ENCODE measurements at places on chromosomes 7 and 10. TPM values are rescaled to one million over a fixed set of nuclear protein-coding genes. Genes with fewer than 3 reads are reported as not detected.

DNA sequence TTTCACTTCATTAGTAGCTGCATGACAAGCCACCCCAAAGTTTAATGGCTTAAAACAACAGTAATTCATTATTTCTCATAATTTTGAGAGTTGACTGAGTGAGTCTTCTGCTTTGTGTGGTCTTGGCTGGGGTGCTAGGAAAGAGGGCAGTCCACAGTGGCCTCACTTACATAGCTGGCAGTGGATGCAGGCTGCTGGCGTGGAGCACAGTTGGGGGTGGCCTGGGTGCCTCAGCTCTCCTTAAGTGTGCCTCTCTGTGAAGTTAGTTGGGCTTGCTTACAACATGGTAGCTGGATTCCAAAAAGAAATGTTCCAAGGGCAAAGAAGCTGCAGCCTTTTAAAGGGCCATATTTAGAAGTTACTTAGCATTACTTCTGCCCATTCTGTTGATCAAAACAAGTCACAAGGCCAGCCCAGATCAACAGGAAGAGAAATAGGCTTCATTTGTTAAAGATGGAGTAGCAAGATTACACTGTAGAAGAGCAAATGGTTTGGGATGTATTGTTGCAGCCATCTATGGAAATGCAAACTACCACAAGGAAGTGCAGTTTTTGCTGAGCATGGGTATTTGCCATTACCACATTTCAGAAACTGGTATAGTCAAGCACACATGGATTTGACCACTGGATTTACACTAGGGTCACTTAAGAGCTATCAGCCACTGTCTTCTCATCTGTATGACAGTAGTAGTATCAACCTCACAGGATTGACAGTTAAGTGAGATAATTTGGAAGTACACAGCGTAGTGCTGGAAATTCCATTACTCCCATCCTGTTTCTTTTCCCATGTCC, 33.6 kb downstream of the ZEB1 start:
- no peak for DNase-seq

- DNase-seq, result no peak
Observed at GRCh38 chr7:143512488-143513340, 35.0 kb downstream of the TAS2R41 start.

GRCh38 chr7:5284304-5285281, 1.9 kb downstream of the SLC29A4 start:
- DNase-seq, result no peak

DNA sequence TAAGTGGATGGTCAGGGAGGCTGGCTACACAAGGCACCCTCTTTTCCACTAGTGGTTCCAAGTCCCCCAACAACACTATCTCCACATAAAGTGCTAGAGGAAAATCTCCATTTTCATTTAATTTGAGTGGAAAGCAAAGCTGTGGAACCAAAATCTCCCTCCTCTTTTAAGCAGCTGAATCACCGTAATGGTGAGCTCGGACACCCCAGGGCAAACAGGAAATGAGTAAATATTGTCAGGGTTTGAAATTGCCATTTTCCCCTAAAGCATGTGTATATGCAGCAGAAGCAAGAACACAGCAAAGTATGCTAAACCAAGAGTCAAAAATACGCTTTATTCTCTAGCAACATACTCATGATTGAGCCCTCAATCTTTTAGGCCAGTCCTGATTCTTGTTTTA, 143.7 kb downstream of the GPAM start:
- DNase-seq, result no peak

DNA sequence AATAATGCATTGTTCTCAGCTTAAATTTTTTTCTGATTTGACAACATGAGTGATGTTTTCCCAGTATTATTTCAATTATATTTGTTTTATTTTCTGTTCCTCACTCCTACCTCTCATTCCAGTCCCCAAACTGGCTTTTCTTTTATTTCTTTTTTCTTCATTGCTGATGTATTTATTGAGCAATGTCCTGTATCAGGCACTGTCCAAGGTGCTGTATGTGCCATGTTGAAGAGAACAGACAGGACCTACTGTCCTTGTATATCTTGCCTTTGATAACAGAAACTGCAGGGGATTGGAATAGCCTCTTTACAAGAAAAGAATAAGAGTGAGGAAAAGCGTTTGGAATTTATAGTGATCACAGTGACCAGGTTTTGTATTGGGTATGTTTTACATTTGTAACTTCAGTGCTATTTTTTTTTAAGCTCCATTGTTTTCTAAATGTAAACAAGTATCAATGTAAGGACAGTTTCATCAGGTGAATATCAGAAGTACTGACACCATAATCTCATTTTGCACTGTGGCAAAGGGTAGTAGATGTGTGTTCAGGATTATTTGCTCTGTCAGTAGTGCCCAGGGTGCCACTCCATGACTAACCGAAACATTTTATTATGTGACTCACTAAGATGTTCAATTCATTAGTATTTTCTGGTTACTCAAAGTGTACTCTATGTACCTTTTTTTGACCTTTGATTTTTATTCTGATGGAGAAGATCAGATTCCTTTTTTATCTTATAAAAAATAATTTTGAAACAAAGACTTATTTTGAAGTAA, 15.6 kb upstream of the CLDN12 start:
- no peak for DNase-seq

DNA sequence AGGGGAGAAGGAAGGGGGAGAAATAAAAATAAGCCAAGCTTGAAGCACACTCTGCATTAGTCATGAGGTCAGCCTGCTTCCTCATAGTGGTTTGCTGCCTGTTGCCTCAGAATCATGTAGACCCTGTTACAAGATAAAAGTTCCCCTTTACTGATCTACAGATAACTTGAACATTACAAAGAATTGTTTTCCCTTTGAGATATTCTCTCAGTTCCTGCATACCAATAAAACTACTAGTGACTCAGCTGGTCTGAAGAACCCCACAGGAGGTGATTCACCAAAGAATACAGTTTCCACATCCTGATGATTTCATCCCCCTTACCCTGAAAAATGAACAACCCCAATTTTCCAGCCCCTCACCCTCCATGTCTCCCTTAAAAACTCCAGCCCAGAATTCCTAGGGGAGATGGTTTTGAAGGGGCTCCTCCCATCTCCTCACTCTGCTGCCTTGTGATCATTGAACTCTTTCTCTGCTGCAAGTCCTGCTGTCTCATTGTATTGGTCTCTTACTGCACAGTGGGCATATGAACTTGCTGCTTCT, 31.5 kb upstream of the NRP1 start:
- DNase-seq, result no peak

- no peak for DNase-seq
Observed at GRCh38 chr10:4154191-4154715, 369.2 kb upstream of the KLF6 start.

DNA sequence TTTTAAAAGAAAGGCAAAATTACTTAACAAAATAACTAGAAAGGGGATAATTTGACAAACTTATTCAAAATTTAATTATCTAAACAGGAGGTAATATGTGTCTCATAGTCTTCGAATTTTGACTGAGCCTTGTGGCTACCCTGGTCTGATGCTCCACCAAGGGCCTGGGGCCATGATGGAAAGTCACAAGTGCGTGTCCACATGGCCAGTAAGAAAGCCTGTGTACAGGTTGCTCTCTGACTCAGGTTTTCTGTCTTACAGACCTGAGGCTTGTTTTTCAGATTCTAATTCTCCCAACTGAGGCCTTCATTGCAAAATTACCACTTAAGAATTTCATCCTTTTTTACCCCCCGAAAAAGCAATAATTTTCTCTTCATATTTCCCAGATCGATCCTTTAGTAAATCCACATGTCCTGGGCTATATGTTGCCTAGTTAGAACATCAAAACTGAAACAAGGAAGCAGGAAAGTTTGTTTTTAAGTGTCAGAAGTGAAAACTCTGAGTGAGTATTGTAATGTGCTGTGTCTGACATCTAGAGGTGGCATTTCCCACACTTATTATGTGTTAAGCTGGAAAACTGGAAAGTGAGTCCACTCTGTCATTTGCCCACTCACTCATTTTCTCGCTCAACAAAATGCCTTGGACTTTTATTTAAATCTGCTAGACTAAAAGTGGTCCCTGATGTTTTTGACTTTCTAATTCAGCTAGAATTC, 10.0 kb downstream of the CYP3A43 start:
- DNase-seq, result no peak

DNA sequence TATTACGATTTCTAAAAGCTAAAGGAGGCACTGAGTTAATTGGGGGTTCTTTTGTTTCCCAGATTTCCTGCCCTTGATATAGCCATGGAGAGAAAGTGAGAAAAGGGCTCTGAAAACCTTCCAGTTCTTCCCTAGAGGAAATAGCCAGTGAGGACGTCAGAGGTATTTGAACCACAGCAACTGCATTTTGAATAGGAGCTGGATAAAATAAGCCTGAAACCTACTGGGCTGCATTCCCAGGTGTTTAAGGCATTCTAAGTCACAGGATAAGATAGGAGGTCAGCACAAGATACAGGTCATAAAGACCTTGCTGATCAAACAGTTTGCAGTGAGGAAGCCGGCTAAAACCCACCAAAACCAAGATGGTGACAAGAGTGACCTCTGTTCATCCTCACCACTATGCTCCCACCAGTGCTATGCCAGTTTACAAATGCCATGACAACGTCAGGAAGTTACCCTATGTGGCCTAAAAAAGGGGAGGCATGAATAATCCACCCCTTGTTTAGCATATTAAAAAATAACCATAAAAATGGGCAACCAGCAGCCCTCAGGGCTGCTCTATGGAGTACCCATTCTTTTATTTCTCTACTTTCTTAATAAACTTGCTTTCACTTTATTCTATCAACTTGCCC, 85.1 kb upstream of the FRMD4A start:
- no peak for DNase-seq

DNA sequence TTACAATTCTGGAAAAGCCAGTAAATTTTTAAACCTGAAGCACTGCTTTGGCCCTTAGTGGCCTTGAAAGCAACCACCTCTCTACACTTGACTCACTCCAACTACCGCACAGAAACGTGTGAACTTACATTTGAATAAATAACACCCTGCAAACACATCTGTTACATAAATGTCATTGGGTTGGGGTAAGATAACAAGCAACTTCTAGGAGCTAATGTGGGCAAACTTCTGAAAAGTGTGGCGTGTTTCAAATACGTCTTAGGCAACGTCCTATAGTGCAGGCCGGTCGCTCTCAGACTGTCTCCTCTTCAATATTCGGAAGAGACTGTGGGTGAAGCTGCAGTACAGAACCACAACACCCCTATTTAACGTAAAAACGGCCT, 474 bp downstream of the ORC5 start:
- no peak for DNase-seq

DNA sequence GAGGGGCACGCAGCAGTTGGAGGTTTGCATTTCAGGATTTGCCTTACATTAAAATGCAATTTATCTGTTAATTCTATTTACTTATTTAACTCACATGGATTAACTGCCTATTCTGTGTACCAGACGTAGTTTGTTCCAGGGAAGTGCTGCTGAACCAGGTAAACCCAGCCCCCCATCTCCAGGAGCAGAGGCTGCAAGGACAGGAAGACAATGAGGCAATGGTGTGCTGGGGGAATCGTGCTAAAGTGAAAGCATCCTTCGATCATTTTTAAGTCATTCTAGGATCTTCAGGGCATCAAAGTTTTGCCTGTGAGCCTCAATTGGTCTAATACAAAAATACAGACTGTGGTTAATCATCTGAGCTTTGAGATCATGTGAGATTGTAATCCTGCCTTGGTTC, 166.4 kb downstream of the DNAJB6 start:
- no peak for DNase-seq

DNA sequence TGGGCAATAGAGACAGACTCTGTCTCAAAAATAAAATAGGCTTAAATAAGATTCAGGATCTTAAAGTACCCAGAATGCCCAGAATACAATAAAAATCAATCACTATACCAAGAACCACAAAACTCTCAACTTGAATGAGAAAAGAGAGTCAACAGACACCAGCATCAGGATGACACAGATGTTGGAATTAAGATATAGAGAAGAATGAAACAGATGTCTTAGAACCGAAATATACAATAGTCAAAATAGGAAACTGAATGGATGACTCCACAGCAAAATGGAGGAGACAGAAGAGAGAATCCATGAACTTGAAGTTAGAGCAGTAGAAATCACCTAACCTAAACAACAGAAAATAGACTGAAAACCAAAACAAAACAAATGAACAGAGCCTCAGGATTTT, 29.6 kb downstream of the POR start:
- no peak for DNase-seq

SYT15B gene
- total RNA-seq, result 0.93 TPM

TDRD1 gene
- total RNA-seq, result 1.9 TPM

SLC35G1 gene
- total RNA-seq, result 2.3 TPM

Measured in left ventricle myocardium inferior (tissue), 1 donor.